Substantia nigra (tissue), 51 donors: ENCODE measurements at places on chromosomes 2 and 18.

- no peak for DNase-seq
Observed at GRCh38 chr18:56812674-56813073, 161.5 kb downstream of the WDR7 start.

DNA sequence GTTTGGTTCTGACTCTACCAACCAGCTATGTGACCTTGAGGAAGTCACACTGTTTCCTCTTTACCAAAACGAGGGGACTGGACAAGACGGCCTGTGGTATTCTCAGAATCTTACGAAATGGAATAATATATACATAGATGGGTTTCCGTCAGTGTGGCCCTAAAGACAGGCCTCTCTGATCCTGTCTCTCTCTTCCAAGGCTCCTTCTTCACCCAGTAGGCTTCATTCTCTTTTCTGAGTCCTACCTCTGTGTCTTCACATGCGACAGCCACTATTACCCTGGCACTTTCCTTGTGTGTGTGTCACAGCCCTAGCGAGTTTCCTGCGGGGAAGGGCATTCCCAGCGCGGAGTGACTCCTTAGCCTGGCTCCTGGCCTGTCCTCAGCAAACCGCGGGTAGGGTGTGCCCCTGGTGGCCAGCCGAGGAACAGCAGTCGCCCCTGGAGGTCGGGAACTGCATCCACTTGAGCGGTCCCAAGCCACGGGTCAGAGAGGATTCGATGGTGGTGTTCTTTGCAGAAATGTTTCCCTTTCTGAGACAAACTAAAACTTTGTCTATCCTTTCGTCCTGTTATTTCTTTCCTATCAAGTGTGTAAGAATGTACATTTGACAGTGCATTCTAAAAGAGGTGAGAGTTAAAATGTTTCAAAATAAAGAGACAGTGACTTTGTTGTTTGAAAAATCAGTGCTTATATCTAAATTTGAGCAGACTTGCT, 63.3 kb downstream of the RAB31 start:
- DNase-seq: peak; percentile 47

DNA sequence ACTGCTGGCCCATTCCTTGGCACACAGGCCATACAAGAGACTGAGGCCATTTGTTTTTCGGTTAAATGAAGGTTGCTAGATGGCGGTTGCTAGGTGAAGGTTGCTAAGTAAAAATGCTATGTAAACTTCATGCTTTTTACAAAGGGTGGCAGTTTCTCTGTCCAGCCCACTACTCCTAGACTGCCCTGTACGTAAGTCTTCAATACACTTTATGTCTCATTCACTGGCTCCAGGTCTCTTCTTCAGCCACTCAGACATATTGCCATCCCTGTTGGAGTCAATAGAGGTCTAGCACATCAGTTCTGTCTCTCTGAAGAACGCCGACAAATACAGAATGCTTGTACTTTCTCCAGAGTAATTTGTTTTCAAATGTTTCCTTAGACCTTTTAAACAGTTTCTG, 370.9 kb upstream of the RND3 start:
- DNase-seq: no peak

DNA sequence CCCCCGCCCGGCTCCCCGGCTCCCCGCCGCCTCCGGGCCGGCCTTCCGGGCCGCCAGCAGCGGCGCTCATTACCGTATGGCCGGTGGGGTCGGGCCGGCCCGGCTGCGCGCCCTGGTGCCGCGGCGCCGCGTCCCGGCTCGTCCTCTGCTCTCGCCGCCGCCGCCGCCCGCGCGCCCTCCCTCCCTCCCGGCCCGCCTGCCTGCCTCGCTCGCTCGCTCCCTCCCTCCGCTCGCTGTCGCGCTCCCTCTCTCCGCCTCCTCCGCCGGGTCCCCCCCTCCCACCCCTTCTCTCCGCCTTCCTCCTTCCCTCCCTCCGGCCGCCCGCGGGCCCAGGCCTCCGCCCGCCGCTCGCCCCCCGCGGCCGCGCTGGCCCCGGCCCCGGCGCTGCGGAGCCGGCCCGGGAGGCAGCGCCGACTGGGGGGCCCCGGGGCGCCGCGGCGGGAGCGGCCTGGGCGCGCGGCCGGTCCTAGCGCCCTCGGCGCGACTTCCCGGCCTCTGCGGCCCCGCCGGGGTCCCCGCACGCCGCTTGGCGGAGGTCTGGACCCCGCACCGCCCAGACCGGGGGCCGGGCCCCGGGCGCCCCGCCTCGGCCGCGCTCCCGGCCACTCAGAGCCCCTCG, at the start of gene DNMT3A:
DNMT3A (minus strand) TSS at position 173 of the 619 bp plus-strand sequence. CDS start 27,941 bp downstream, outside the sequence.
- peak; percentile 40 for DNase-seq

GRCh38 chr2:7015007-7015950, 98.1 kb downstream of the RNF144A start:
- no peak for DNase-seq

- DNase-seq: peak; percentile 62
Observed at GRCh38 chr2:121521359-121521758, 9.3 kb upstream of the RNU4ATAC start.

DNA sequence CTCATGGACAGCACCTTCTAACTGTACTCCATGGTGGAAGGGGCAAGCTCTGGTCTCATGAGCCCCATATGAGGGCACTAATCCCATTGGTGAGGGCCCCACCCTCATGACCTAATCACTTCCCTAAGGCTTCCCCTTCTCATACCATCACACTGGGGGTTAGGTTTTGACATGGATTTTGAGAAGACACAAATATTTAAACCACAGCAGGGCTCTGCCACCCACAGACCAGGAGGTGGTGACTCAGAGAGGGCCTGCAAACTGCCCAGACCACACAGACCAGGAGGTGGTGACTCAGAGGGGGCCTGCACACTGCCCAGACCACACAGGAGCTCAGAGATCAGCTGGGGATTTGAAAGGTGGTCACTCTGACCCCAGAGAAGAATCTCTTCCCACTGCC, 222.0 kb downstream of the KLHL29 start:
- DNase-seq: no peak

DNA sequence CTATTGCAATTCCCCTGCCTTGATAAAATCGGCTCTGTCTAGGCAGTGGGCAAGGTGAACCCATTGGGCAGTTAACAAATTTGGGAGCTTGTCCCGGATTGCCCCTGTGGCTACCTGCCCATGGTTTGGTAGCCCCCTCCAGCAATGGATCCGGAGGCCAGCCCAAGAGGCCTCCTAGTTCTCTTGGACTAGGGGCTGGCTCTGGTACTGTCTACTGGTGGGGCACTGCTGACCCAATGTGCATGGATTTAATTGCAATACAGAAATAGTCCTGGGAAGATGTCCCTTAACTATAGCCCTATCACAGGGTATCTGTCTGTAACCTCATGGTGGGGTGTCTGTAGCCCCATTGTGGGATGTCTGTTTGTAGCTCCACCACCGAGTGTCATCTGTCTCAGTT, 37.5 kb upstream of the SH3RF3 start:
- DNase-seq: no peak

- peak; percentile 47 for DNase-seq
Observed at GRCh38 chr2:240791821-240792628, 28.0 kb downstream of the KIF1A start.

DNA sequence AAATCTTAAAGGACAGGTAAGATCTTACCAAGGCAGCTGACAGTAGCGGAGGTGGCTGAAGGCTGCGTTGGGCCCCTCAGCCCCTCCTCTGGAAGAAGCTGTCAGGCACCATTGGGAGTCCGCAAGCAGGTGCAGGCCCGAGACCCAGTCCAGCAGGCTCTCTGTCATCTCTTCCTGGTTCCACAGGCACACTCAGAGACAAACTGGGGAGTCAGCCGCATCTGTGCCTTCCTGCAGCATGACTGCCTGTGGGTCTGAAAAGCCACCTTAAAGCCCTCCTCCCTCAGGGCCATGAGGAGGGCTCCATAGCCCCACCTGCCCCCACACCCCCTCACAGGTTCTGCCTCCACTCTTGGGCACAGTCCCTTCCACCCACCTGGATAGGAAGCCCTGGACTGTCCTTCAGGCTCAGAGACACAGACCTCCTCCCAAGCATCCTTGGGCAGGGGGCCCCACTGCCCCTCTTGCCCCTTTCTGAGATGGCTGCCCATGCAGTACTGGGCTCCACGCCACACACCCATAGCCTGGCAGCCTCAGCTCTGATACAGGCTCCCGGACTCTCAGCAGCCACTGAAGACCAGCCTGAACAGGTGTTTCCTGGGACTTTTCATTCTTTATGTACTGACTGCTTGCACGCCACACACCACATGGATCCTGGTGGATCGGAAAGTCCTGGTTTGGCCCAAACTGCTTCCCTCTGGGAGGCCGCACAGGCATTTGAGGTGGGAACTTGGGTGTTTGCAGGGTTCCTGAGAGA, 239.8 kb downstream of the SEPTIN10 start:
- no peak for DNase-seq

- no peak for DNase-seq
Observed at GRCh38 chr2:196054631-196055030, 14.0 kb downstream of the DNAH7 start.

- no peak for DNase-seq
Observed at GRCh38 chr2:168460571-168460970, 4.5 kb downstream of the CERS6 start.

DNA sequence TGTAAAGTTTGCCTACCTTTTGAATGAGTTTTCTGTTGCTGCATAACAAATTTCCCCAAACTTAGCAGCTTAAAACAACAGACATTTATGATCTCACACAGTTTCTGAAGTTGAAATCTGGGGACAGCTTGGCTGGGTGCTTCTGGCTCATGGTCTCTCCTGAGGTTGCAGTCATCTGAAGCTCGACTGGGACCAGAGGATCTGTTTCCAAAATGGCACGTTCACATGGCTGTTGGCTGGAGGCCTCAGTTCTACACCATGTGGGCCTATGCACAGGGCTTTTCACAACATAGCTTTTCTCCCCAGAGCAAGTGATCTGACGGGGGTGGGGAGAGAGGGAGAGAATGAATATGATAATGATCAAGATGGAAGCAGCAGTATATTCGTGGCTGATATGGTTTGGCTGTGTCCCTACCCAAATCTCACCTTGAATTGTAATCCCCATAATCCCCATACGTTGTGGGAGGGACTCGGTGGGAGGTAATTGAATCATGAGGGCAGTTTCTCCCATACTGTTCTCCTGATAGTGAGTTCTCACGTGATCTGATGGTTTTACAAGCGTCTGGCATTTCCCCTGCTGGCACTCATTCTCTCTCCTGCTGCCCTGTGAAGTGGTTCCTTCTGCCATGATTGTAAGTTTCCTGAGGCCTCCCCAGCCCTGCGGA, 3.5 kb downstream of the RALB start:
- no peak for DNase-seq

DNA sequence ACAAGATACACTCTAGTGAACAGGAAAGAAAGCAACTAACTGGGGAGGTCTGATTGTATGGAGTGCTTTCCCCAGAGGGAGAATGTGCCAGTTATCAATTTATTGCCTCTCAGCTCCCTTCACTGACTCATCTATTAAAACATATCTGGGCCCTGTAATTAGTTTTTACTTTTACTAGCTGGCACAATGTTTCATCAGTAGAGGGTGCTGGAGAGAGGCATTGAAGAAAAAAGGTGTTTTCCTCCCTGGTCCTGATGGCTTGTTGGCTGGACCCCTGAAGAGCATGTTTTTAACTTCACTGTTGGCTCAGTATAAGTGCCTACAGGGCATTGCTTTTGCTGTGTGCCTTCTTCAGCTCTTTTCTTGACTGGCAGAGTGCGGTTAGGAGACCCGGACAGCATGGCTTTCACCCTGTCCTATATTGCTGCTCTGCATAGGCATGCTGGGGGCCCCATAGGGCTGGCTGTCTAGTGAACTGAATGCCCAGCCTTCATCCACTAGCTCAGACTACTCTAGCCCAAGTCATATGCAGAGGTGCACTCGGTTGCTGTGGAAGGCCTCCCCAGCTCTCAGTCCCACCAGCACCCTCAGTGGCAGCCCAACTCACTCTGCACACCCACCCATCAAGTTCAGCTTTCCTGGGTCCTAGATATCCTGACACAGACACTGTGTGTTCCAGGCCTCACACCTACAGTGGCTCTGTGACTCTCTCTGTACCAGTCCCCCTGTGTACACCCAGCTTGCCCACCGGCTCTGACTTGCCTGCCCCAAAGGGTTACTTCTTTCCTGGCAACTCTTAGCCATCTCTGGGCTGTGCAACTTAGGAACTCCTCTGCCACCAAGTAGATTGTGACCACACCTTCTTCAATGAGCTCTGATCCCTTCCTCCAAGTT, 62.3 kb upstream of the ACYP2 start:
- no peak for DNase-seq

DNA sequence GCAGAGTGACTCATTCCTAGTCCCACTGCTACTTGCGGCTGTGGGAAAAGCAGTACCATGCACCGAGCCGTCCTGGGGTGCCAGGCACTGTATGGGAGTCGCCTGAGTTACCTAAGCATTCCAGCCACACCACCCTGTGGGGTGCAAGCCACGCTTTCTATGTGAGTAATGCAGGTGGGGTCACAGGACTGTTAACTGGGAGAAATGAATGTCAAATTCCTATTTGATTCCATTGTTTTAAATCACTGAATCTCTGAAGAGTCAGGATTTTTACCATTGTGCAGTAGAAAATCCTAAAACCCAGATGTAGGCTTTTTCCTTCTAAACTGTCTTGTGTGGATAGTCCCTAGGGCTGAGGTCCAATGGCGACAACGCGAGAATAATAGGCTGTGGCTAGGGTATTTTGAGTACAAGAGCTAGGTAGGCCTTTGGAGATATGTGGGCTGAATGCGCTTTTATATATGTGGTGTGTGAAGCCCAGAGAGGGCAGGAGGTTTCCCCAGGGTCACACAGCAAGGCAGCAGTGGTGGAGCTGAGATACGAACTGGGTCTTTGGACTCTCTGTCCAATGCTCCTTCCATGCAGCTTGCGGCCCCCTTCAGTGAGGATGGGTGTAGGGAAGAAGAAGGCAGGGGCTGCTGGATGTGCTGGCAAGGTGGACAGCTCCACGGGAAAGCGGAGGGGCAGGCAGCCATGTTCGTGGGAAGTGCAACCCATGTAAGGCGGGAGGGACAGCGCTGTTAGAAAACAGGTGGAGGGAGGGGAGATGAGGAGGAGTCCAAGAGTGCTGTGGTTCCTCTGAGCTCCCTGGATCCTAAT, 83.2 kb downstream of the DDX1 start:
- no peak for DNase-seq

DNA sequence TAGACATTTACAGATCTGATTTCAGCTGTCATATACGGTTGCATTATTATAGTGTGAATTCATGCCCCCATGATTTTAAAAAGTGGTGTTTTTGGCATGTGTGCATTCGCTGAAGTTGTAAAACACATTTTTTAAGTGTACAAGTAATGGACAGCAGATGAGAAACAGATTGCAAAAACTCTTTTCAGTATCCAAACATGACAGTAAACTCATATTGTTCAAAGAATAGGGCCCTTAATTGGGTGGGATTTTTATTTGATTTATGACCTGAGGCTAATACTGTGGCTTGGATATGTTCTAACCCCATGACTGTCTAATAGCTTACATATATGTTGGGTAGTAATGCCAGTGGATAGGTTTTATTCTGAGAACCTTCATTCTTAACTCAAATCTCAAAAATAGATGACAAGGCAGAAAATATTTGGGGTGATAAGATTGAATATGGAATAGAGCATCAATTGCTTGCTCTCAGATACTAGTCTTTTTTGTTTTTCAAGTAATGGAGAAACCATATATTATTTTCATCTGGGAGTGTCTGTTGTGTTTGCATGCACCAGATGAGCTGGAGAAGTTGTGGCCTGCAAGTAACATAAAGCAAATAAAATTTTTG, 118.6 kb downstream of the PARD3B start:
- no peak for DNase-seq
